ENCODE measurements at places on chromosomes 4 and X.

DNA sequence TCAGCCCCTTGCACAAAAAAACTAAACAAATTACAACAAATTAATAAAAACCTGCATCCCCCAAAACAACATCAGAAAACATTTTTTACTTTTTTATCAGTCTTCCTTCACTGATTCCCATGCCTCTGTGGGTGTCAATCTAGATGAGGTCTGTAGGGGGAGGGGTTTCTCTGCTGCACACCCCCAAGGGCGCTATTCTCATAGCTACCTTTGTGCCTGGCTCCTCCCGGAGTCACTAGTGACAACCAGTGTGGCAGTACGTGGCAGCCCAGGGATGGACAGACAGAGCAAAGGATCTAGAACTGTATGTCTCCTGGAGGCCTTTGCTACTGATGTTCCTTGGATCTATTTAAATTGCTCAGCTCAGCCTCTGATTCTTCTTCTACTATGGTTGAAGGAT lies 228.1 kb upstream of the ANXA3 start:
- DNase-seq = no peak

DNA sequence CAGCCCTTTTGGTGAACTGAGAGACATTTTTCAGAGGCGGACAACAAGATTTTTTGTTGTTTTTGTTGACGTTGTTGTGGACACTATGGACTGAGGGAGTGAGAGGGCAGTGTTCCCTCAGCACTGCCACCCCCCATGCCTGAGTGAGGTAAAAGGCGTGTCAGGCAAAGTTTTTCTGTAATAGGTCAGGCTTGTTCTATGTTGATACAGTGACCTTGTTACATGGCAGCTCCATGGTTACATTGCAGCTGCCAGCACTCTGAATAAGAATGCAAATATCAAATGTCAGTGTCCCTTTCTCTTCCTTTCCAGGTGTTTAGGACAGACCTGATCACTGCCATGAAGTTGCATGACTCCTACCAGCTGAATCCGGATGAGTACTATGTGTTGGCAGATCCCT lies 36.6 kb downstream of the JADE1 start:
- DNase-seq = no peak

- DNase-seq = no peak
Measured at GRCh38 chrX:153645921-153646488, 998 bp upstream of the DUSP9 start.

GRCh38 chr4:65069177-65069576 lies 601.1 kb downstream of the EPHA5 start:
- no peak for DNase-seq

DNA sequence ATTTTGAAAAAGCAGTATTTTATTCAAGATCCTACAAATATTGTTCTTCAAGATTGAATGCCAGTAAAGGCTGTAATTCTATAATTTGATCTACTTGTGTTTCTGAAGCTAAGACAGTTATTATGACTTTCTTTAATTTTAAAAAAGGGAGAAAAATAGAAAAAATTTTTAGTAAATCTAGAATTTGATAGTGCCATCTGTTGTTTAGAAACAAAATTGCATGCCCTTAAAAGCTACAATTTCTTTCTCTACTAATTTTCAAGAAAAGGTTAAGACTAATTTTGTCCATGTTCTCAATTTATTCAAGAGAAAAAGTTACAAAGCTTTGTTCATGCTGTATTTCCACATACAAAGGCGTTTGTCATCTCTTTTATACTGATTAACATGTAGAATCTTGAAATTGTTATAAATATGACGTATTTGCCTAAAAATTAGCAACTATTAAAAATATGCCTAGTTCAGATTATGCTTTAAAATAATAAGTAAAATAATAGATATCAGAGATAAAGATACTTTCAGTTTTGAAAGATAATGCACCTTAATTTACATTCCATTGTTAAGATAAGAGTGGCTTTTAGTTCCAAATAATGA lies 25.6 kb upstream of the MMRN1 start:
- DNase-seq = peak; percentile 5

DNA sequence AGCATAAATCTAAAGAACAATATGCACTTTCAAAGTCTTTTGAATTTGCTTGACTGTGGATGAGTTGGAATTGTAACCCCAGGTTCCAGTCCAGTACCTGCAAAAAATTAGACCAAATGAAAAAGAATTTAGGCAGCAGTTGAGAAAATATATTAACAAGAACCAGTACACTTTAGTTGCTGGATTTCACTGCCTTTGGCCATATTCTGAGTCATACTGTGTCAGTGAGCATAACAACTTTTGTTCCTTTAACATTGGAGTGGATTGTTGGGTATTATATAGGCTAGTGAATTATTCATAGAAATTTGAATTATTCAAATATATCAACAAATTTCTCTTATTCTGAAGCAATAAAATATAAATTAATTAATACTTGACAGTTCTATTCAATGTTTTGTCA lies 101.5 kb upstream of the SMAD1 start:
- DNase-seq = no peak

GRCh38 chr4:102430461-102430910 lies 70.7 kb upstream of the NFKB1 start:
- peak; percentile 16 for DNase-seq

DNA sequence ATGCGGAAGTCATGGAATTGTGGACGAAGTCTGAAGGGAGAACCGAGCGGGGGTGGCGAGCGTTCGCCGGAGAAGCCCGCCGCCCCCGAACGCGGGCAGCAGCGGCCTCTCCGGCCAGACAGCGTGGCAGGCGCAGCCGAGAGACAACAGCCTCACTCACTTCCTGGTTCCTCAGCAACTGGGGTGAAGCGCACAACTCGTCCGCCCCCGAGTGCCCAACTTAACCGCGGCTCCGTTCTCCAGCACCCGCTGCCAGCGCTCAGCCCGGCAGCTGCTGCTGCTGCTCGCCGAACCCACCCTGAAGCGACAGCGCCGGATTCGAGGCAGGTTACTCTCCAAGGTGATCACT lies 68.0 kb downstream of the NOCT start:
- DNase-seq = peak; percentile 69

DNA sequence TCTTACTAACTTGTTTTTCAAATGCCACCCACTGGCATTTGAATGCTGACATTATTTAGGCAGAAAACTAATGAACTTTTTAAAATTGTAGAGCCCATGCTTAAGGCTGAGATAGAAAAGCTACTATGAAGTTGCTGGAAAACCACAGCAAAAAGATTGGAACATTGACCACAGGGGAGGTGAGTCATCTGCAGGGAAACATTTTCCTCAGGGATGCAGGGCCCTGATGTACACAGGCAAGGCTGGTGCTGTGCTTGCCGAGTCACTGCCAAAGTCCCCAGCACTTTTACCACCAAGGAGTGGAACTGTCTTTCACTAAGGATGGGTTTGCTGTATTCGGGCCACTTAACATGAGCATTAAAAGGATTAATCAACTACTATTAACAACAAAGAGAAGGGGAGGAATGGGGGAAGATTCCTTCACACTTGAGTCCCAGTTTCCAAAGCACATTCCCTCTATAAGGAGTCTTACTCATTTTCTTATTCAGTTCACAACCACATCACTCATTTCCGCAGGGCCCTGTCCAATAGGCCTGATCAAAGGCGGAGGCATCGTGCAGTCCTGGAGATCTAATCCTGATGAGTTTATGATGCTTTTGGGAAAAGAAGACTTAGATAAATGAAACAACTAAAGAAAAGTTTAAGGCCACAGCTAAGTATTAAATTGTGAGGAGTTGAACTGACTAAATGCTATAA lies 202.9 kb upstream of the NPY2R start:
- DNase-seq = peak; percentile 36

GRCh38 chr4:92091335-92091734 lies 212.4 kb upstream of the GRID2 start:
- no peak for DNase-seq

DNA sequence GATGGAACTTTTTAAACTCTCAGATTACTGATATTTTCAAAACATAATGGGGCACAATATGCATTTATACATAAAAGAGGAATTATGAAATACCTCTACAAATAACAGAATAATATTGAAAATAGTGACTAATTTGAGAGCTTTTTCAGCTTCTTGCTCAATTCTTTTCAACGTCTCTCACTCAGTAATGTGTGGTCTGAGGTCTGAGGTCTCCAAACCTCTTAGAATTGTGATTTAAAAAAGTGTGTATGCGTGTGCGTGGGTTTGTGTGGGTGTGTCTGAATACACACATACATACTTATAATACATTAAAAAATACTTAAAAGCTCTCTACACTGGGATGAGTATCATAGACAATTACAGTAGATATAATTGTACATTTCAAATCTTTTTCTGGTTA lies 7.9 kb downstream of the NDNF start:
- no peak for DNase-seq

DNA sequence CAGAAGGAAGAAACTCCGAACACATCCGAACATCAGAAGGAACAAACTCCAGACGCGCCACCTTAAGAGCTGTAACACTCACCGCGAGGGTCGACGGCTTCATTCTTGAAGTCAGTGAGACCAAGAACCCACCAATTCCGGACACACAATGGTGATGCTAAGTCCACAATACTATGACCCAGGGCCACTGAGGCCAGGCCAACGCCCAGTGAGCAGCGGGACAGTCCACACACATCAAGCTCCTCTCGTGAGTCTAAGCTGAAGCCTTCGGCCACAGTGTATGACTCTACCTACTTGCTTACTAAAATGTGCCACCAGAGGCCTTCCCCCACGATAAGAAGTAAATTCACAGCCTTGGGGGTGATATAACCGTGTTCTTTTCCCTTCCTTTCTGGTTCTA lies 10.2 kb upstream of the CDKN2AIP start:
- DNase-seq = no peak

GRCh38 chr4:3239303-3239702 lies 9.7 kb upstream of the MSANTD1 start:
- no peak for DNase-seq

- DNase-seq = peak; percentile 80
Measured at GRCh38 chrX:11100281-11101035, 10.7 kb upstream of the HCCS start.

- peak; percentile 47 for DNase-seq
Measured at GRCh38 chr4:168021666-168022065, 70.7 kb upstream of the ANXA10 start.

DNA sequence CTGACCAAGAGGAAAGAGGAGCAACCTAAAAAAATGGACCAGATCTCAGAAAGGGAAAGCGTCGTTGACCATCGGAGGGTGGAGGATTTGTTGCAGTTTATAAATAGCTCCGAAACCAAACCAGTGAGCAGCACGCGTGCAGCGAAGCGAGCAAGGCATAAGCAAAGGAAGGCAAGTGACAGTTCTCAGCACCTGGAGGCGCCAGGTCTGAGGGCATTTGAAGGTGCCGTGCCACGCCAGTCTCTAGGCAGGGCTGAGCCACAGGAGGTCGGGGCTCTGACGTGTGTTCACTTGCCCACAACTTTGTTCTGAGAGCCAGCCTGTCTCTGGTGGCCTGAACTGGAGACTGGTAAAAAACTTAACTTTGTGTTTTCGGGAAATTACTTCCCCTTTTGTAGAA lies 59.7 kb downstream of the TNIP2 start:
- no peak for DNase-seq

DNA sequence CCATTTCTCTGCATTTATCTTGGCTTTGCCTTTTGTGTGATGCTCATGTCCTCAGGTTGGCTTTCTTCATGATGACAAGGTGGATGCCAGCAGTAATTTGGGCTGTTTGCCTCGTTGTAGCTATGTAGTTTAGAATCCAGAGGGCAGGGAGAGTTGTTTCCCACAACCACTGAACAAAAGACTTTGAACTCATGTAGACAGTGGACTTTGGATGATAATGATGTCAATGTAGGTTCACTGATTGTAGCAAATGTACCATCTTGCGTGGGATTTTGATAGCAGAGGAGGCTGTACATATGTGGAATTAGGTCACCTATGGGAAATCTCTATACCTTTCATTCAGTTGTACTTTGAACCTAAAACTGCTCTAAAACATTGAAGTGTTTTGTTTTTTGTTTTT lies 41.3 kb downstream of the MND1 start:
- no peak for DNase-seq
